Activated CD4-positive, alpha-beta memory T cell treated with anti-CD3 and anti-CD28 coated beads, Interleukin-2, amount 10 ng/mL, durations not matched to agents 7 days and 5 days (primary cell): ENCODE measurements at places on chromosomes 12 and 14. TPM values are rescaled to one million over a fixed set of nuclear protein-coding genes. Genes with fewer than 3 reads are reported as not detected.
A peak's percentile ranks its signal among the peaks of the same experiment; 100 is the strongest.

GRCh38 chr12:131980263-131980662, 30.5 kb downstream of the EP400 start:
- H3K27ac ChIP-seq = no peak overlapping the region
- DNase-seq = no peak
- no peak overlapping the region for H3K4me3 ChIP-seq
- H3K4me1 ChIP-seq = peaks cover 5% of the 10 kb centered on the region
- peaks cover 38% of the 10 kb centered on the region for H3K36me3 ChIP-seq
- H3K27me3 ChIP-seq = no peaks in the 10 kb centered on the region

AP5M1 gene
- 40.6 TPM for total RNA-seq

DNA sequence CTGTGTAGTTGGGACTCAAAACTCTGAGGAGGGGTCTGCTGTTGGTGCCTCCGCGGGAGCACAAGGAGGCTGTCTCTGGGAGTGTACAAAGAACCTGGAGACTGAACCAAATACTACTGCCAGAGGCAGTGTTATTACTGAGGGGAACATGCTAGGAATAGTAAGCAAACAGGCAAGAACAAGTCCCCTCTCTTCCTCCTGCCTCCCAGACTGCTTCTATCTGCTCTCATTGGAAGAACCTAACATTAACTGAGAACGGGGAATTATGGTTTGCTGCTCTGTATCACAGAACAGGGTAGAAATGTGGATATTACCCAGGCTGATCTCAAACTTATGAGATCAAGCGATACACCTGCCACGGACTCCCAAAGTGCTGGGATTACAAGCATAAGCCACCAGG, 4.5 kb upstream of the KMT5A start:
- no peak overlapping the region for H3K27ac ChIP-seq
- no peak for DNase-seq
- H3K4me3 ChIP-seq = no peak overlapping the region
- H3K36me3 ChIP-seq = no peaks in the 10 kb centered on the region
- peaks cover 5% of the 10 kb centered on the region for H3K4me1 ChIP-seq
- H3K27me3 ChIP-seq = no peaks in the 10 kb centered on the region

GLT8D2 gene
- total RNA-seq = not detected

DNA sequence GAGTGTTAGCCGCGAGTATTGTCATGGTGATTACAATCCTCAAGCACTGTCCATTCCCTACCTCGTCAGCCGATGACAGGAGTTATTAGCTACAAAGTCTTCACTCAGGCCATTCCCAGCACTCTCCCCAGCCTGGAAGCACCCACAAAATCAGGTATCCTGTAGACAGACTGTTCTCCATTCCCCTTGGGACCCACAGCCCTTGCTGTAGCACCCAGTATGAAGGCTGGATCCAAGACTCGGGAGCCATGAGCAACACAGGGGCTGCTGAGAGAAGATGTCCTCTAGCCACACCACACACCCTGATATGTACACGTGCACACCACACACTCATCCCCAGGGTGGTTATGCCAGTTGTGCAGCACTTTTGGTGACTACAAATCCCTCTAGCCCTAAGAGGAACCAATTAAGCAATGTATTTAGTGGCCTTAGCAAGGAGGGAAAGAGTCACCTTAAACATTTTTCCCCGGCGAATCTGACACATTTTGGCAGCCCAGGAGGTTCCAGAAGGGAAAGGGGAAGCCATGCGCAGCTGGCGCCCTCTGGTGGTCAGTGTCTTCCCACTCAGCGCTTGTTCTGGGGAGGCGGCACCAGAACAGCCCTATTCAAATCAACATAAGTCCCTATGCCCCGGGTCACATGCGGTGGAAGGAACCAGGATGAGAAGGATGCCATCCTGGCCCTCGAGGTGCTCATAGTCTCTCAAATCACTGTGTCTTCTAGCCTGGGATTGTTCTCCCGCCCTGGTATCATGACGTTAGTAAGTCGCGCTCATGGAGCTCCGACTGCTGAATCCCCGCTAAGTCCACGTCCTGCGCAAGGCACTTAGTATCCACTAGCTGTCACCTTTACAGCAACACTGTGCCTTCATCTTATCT, 96.9 kb downstream of the GCH1 start:
- no peak overlapping the region for H3K27ac ChIP-seq
- peaks cover 3% of the 10 kb centered on the region for H3K4me1 ChIP-seq
- H3K4me3 ChIP-seq = no peak overlapping the region
- H3K36me3 ChIP-seq = no peaks in the 10 kb centered on the region
- peaks cover 34% of the 10 kb centered on the region for H3K27me3 ChIP-seq

- peaks cover 8% of the 10 kb centered on the region for H3K27me3 ChIP-seq
- no peak overlapping the region for H3K27ac ChIP-seq
- no peaks in the 10 kb centered on the region for H3K36me3 ChIP-seq
- DNase-seq = no peak
Observed at GRCh38 chr12:94726236-94726835, 76.0 kb upstream of the TMCC3 start.

DNA sequence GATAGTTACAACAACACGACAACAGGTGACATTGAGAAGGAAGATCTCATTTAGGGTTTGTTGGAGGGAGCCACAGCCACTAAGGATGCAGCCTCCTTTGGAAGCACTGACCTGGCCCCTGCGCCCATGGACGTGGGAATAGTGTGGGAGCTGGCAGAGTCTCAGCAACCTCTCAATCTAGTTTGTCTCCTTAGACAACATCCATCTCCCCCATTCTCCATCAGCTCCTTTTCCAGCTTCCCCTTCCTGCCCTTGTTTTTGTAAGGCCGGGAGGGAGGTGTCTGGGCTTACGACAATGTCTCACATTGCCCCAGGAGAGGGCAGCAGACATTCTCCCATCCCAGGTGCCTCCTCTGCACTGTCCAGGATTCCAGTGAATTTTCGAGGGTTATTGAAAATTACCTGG, 170.2 kb upstream of the PZP start:
- DNase-seq = no peak
- H3K27ac ChIP-seq = no peak overlapping the region
- H3K4me3 ChIP-seq = no peak overlapping the region

DNA sequence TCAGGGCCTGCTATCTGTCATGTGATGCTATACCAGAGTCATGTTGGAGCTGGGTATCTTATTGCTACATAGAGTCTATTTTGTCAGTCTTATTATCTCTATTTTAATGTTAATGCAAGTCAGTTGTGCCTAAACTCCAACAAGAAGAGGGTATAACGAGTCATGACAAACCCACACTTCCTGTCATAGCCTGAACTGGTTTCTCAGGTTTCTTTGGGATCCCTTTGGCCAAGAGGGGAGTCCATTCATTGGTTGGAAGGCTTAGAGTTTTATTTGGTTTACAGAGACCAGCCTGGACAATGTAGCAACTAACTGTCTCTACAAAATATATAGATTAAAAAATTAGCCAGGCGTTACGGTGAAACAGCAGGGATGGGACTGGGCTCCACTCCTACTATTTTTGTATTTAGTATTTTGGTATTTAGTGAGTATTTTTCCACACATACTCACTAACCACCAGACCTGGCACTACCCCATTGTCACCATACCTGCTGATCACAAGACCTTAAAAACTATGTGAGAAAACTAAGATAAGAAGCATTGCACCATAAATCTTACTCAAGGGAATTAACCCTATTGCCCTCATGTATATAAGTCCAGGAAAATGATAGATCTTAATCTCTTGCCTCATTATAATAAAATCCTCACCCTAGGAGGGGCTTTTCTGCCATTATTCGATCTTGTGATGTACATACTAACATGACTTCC, 387.5 kb downstream of the IPO8 start:
- H3K4me3 ChIP-seq = no peak overlapping the region
- H3K4me1 ChIP-seq = no peaks in the 10 kb centered on the region
- no peak overlapping the region for H3K27ac ChIP-seq
- no peaks in the 10 kb centered on the region for H3K27me3 ChIP-seq

GRCh38 chr14:69490219-69490918, 5.8 kb downstream of the PLEKHD1 start:
- peaks cover 46% of the 10 kb centered on the region for H3K27me3 ChIP-seq
- H3K4me1 ChIP-seq = no peaks in the 10 kb centered on the region

PRB2 gene
- not detected for total RNA-seq

RNF31 gene
- total RNA-seq = 122 TPM

KRT73 gene
- total RNA-seq = not detected

DNA sequence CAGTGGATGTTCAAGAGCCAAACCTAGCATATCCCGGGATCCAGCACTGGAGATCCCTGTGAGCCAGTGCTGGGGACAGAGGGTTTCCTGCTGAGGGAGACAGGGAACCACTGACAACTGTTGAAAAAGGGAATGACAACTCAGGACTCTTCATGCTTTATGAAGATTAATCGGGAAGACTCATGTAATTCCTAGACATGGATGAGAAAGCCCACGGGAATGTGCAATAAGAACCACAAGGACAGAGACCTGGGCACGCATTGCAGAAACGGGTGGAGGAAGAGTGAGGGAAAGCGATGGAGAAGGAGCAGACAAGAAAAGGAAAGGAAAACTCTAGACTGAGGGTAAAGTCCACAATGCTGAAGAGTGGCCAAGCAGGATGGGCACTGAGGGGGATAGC, 296.0 kb downstream of the PCNX1 start:
- H3K4me1 ChIP-seq = no peaks in the 10 kb centered on the region
- H3K27ac ChIP-seq = no peak overlapping the region
- H3K4me3 ChIP-seq = no peak overlapping the region
- no peak for DNase-seq

DNA sequence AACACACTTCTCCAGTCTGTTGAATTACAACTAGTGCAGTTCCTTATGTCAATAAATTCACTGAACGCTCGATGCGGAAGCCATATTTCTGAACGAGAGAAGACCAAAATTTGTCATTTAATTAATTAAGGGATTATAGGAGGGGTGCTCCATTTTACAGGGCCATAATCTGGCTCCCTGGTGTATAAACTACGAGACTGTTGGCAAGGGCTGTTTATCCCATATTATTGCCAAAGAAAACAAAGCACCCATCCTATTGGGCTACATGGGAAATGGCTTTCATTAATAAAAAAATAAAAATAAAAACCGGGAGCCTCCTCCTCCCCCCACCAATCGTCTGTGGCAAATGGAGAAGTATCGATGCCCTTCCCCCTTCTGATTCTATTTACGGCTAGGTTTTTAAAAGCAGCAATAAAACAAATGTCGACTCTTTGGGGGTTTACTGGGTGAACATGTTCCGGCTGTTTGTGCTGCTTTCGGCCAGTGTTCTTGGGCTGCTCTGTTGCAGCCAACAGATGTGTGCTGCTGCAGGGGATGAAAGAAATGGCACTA, 24.8 kb downstream of the ATF7 start:
- H3K4me1 ChIP-seq = peaks cover 14% of the 10 kb centered on the region
- H3K4me3 ChIP-seq = no peak overlapping the region
- DNase-seq = no peak
- no peak overlapping the region for H3K27ac ChIP-seq
- H3K36me3 ChIP-seq = peaks cover 28% of the 10 kb centered on the region
- H3K27me3 ChIP-seq = no peaks in the 10 kb centered on the region

MAP1LC3B2 gene
- 0.83 TPM for total RNA-seq

DNA sequence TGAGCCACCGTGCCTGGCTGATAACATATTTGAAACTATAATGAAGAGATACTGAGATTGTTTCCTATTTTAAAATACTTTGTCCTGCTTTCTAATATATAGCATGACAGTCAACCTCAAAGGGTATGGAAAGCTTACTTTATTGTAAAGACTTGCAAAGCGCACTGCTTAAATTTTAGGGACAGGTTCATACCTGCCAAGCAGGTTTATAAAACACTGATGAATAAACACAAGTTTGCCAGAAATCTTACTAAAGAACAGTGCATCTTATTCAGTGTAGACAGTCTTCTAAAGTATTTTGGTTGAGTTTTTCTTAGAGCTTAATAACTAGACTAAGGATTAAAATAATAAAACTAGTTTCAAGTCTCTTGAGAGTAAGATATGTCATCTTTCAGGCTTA, 4.8 kb downstream of the C12orf71 start:
- DNase-seq = no peak
- peaks cover 12% of the 10 kb centered on the region for H3K36me3 ChIP-seq
- no peak overlapping the region for H3K4me3 ChIP-seq
- peaks cover 13% of the 10 kb centered on the region for H3K4me1 ChIP-seq

DNA sequence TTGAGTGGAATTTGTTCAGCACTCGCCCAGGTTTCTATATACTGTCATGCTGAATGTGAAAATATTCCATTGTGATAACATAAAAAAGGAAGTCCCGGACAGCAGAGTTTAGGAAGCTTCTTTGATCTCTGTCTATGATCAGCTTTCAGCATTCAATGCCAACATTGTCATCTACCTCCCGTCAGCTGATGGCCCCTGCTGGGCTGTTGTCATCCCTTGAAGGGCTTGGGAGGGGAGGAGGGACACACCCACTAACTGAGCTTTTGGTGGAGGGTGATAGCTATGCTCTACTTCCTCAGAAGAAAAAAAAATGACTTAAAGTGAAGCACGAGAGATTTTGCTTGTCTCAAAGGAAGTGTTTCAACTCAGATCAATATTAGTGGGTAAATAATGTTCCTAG, 4.7 kb upstream of the KRT77 start:
- no peak overlapping the region for H3K4me3 ChIP-seq
- no peaks in the 10 kb centered on the region for H3K36me3 ChIP-seq
- DNase-seq = no peak

- H3K4me3 ChIP-seq = no peak overlapping the region
- H3K4me1 ChIP-seq = peaks cover 7% of the 10 kb centered on the region
- H3K36me3 ChIP-seq = no peaks in the 10 kb centered on the region
- H3K27ac ChIP-seq = no peak overlapping the region
- peaks cover 5% of the 10 kb centered on the region for H3K27me3 ChIP-seq
- peak; percentile 49 for DNase-seq
Observed at GRCh38 chr14:70013271-70013873, 134.2 kb downstream of the SMOC1 start.

NPFF gene
- not detected for total RNA-seq

DNA sequence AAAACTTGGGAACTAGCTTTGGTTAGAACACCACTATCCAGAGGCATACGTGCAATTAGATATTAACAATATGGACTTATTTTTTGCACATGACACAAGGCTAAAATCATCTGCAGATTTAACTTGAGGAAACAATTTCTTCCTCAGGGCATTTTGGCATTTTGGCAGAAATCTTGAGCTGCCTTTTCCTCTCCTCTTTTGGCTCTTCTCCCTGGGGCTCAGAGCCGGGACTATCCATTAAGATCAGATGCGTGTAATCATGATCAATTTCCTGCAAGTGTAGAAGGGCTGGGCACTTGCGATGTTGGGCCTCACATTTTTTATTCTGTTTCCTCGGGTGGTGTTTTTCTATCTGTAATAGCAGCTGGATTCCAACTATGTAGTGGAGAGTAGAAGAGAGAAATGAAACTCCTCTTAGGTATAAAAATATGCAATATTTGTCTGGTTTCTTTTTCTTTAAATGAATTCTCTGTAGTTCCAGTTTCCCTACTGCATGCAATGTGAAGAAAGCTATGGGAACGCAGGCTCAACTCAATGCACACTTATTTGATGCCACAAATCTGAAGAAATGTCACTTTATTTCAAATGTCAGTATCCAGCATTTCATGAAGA, 1010.8 kb downstream of the FLRT2 start:
- no peaks in the 10 kb centered on the region for H3K4me1 ChIP-seq
- no peaks in the 10 kb centered on the region for H3K27me3 ChIP-seq
- no peak for DNase-seq
- H3K36me3 ChIP-seq = no peaks in the 10 kb centered on the region
- no peak overlapping the region for H3K4me3 ChIP-seq

- H3K27me3 ChIP-seq = peaks cover 14% of the 10 kb centered on the region
- no peak overlapping the region for H3K4me3 ChIP-seq
- no peak overlapping the region for H3K27ac ChIP-seq
- H3K36me3 ChIP-seq = no peaks in the 10 kb centered on the region
Observed at GRCh38 chr14:100653409-100653808, 66.2 kb upstream of the BEGAIN start.
